ENCODE measurements at places on chromosomes 3 and 15.

- no peak for DNase-seq
Measured at GRCh38 chr3:123611082-123611481, 26.2 kb upstream of the HACD2 start.

GRCh38 chr3:169618894-169619792 is 44.4 kb downstream of the MECOM start:
- no peak for DNase-seq

DNA sequence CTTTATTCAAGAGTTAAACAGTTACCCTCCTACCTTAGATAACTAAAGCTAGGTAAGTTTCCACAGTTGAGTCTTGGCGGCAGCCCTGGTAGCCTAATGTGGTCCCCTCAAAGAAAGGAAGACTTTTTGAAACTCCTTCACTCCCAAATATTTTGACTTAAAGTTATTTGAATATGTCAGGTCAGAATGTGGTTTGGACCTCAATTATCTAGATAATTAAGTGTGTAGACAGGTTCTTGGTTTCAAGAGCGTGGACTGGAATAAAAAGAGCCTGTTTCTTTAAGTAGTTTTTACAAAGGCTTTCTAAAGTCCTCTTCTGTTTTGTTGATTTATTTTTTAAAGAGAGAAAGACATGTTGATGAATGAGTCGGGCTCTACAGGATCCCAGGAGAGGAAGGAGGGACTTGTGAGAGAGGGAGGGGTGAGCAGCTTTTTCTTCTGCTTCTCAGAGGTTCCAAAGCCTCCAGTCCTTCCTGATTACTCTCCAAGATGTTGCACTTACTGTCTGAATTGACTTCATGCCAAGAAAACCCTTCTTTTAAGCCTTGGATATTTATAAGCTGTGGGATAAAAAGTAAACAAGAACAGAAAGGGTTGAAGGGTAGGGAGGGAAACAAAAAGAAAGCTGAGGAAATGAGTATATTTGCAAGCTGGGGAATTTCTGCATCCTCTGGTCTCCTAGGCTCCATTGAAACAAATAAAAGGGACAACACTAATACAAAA is 457.4 kb downstream of the IGSF11 start:
- DNase-seq, result no peak

DNA sequence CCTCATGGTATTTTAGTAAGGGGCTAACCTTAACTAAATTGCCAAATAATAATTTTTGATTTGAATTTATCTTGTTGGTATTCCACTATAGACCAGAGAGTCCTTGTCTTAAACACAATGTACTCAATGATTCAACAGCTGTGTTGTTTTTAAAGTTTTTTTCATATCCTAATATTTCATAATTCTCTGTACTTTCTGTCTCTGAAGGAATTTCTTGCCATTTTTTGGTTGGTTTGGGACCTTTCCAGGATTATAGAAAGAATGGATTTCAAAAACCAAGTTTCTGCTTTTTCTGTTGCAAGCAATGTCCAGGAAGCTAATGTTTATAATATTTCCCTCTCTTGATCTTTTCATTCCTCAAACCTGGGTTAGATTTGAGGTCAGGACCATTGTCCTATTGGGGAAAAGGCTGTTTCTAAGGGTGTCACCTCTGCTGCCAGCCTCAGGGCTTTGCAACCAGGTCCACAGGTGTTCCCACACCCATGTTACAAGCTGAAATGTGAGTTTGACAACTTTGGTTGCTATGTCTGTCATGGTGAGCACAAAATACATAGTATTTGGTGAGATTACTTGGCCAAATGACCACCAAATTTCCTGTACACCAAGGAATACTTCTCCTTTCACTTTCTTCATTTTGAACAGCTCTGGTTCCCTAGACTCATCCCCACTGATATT is 363.7 kb upstream of the RGMA start:
- no peak for DNase-seq

GRCh38 chr15:86432861-86433260 is 353.2 kb downstream of the AGBL1 start:
- no peak for DNase-seq

GRCh38 chr3:52502001-52502400 is 6.9 kb downstream of the STAB1 start:
- DNase-seq, result no peak

- DNase-seq, result no peak
Measured at GRCh38 chr3:185687271-185687878, 101.3 kb downstream of the SENP2 start.

- DNase-seq, result no peak
Measured at GRCh38 chr15:63858448-63858847, 24.7 kb upstream of the HERC1 start.

DNA sequence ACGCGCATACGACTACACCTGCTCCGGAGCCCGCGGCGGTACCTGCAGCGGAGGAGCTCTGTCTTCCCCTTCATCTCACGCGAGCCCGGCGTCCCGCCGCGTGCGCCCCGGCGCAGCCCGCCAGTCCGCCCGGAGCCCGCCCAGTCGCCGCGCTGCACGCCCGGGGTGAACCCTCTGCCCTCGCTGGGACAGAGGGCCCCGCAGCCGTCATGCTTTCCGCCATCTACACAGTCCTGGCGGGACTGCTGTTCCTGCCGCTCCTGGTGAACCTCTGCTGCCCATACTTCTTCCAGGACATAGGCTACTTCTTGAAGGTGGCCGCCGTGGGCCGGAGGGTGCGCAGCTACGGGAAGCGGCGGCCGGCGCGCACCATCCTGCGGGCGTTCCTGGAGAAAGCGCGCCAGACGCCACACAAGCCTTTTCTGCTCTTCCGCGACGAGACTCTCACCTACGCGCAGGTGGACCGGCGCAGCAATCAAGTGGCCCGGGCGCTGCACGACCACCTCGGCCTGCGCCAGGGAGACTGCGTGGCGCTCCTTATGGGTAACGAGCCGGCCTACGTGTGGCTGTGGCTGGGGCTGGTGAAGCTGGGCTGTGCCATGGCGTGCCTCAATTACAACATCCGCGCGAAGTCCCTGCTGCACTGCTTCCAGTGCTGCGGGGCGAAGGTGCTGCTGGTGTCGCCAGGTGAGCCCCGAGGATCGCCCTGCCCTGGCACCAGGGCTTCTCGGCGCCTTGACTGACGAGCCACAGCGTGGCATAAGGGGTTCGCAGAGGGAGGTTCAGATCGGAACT is 420 bp downstream of the SLC27A2 start:
- peak; percentile 10 for DNase-seq

Data from NCI-H187 (cell line).